ENCODE measurements at places on chromosomes 3 and 15. TPM values are rescaled to one million over a fixed set of nuclear protein-coding genes. Genes with fewer than 3 reads are reported as not detected.

The CIDEC gene
- total RNA-seq: not detected

The NEDD4 gene
- 71.9 TPM for total RNA-seq

The ATP13A4 gene
- not detected for total RNA-seq

The MAP6D1 gene
- 2.0 TPM for total RNA-seq

The PTH1R gene
- not detected for total RNA-seq

The PIF1 gene
- 2.6 TPM for total RNA-seq

The VEPH1 gene
- 131 TPM for total RNA-seq

The MKRN2OS gene
- total RNA-seq: not detected

The OXTR gene
- total RNA-seq: 12.3 TPM

The ZXDC gene
- 33.2 TPM for total RNA-seq

The RPL22L1 gene
- 86.0 TPM for total RNA-seq

The COL8A1 gene
- 157 TPM for total RNA-seq

The HRH1 gene
- total RNA-seq: 27.8 TPM

The MPI gene
- 88.6 TPM for total RNA-seq

The LXN gene
- 32.6 TPM for total RNA-seq

The TGFBR2 gene
- 219 TPM for total RNA-seq

The CLDN16 gene
- total RNA-seq: 0.22 TPM

The ABHD2 gene
- total RNA-seq: 36.1 TPM

The CHRD gene
- 0.29 TPM for total RNA-seq

The GOLGA6D gene
- not detected for total RNA-seq

The GNB5 gene
- 50.8 TPM for total RNA-seq

The TP53BP1 gene
- 73.1 TPM for total RNA-seq

The CCRL2 gene
- total RNA-seq: not detected

The LRTM1 gene
- total RNA-seq: not detected

The STAB1 gene
- 0.57 TPM for total RNA-seq

The REC114 gene
- total RNA-seq: not detected

Measured in placental pericyte (primary cell).